NB4 (cell line): ENCODE measurements at places on chromosomes 5 and 9.

DNA sequence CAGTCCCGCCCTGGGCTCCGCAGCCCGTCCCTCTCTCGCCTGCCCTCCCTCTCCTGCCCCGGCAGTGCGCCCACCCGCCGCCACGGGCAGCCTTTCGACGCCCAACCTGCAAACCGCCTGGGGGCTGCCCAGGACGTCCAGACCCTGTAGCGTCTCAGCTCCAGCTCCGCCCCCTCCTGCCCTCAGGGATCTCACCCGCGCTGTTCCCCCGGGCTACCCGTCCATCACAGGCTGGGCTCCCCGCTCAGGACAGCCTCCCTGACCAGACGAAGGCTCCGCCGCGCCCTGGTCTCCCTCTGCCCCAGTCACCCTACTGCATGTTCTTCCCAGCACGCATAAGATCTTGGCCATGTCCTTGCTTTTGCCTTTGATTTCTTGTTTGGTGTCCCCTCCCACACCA is 1.4 kb downstream of the RASGEF1C start:
- no peak for DNase-seq

DNA sequence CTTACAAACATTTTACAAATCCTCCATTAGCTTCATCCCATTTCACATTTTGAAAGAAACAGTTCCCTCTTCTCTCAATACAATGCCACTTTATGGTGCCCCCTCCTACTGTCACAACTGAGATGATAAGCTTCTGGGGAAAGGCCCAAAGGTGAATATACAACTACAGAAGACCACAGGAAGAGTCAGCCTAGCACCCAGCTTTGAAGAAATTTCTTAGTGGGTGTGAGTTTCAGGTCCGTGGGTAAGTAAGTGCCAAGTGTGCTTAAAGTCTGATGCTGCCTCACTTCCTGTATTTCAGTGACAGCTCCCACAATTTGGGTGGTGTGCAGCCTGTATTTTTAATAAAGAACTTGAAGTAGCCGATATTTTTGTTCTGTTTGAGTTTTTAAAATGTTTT is 68.1 kb downstream of the ARHGEF28 start:
- DNase-seq = no peak

DNA sequence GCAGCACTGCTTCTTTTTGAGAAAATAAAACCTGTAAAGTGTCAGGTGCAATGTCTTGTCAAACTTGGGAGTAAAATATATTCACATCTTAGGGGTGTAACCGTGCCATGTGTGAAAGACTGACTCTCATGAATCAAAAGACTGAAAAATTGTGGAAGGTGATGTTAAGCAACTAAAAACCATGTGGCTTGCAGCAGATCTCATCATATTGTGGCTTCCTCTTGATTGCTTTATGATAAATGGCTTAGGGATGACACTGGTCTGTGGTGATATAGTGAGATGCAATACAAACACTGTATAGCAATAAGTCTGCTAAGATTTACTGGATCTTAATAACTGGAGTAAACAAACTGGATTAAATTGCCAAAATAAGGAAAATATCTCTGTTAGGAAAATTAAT is 321.6 kb downstream of the EDIL3 start:
- peak; percentile 4 for DNase-seq

DNA sequence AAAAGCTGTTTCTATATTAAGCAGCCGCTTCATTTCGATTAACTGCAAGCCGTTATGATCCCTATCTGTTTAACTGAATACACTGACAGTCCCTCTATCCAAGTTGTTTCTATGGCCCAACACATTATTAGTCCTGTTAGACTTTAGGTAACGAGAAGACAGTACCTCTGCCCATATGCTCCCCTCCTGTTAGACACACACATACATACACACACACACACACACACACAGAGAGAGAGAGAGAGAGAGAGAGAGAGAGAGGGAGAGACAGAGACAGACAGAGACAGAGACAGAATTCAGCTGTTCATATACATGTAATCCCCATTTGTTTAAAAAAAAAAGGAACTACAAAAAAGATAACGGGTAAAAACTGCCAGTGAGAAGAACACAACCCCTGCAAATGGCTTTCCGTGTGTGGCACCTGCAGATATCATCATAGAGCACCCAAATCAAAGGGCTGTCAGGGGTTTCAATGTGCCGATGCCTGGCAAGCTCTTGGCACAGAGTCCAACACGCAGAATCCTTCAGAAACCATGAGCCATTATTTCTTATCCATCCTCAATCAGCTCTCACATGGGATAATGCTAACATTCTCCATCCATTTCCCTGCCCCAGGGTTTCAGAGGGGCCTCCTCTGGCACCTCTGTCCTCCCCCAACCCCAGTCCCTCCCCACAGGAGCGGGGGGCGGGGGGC is 144.0 kb downstream of the MYO10 start:
- no peak for DNase-seq

- peak; percentile 14 for DNase-seq
Measured at GRCh38 chr9:31153250-31153840, 1231.1 kb upstream of the ACO1 start.

- DNase-seq = peak; percentile 96
Measured at GRCh38 chr9:127130661-127131538, 8.5 kb upstream of the ANGPTL2 start.

- no peak for DNase-seq
Measured at GRCh38 chr9:129777769-129778130, 24.9 kb upstream of the PTGES start.

DNA sequence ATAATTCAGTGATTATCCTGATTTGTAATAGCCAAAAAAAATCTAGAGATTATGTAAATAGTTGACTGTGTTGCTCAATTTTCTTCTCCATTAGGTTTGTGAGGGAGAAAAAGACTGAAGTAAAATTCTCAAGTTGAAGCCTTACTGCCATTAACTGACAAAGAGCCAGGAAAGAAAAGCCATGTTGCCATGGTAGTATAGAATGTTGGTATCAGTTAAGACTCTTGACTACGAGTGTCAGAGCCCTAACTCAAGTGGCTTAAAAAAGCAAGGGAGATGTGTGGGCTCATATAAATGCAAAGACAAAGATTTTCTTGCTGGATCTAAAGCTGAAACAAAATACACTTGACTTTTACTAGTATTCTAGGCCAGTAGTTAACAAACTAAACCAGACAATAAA is 571.7 kb downstream of the KCTD16 start:
- no peak for DNase-seq
